T-cell (primary cell): ENCODE measurements at places on chromosomes 6 and 20. TPM values are rescaled to one million over a fixed set of nuclear protein-coding genes. Genes with fewer than 3 reads are reported as not detected.

GRCh38 chr20:62476056-62476838 lies 452 bp upstream of the GATA5 start:
- DNase-seq = no peak
- H3K4me1 ChIP-seq = no peaks in the 10 kb centered on the region
- no peak overlapping the region for H3K27ac ChIP-seq
- no peak overlapping the region for H3K4me3 ChIP-seq
- H3K27me3 ChIP-seq = peaks cover 87% of the 10 kb centered on the region

- no peaks in the 10 kb centered on the region for H3K27me3 ChIP-seq
Measured at GRCh38 chr6:42846505-42846904, 32.9 kb upstream of the RPL7L1 start.

- no peaks in the 10 kb centered on the region for H3K27me3 ChIP-seq
- DNase-seq = no peak
- no peak overlapping the region for H3K4me3 ChIP-seq
- H3K27ac ChIP-seq = no peak overlapping the region
Measured at GRCh38 chr6:100022847-100023246, 28.8 kb upstream of the MCHR2 start.

The BPIFB4 gene
- total RNA-seq = not detected

DNA sequence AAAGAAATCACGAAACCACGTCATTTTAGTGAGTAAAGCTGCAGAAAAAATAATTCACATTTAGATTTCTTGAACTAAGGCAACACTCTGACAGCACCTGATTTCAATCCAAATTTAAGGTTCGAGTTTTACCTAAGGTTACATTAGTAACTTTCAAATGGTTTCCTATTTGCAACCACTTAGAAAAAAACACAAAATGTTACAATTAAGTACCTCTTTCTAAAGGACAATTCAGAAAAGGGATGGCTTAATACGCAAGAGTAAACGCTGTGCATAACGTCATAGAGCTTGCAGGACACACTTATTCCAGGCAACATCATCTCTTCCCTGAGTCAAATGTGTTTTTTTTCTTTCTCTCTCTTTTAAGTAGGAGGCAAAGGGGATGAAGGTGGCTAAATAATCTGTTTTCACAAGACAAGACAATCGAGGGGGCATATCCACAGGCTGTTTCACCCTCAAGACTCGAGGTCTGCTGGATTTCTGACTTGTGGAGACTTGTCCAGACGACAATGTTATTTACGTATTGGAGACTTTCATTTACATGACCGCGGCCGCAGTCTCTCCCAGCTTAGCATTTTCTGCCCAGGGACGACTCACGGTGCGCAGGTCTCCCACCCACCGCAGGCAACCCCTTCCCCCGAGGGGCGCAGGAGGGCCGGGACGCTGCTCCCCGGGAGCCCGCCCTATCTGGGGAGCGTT lies 86.0 kb downstream of the SESN1 start:
- DNase-seq = no peak
- H3K4me3 ChIP-seq = peak overlapping the region; percentile 97
- H3K27me3 ChIP-seq = no peaks in the 10 kb centered on the region
- peaks cover 17% of the 10 kb centered on the region for H3K4me1 ChIP-seq
- H3K27ac ChIP-seq = peak overlapping the region; percentile 85
- no peaks in the 10 kb centered on the region for H3K36me3 ChIP-seq

GRCh38 chr6:118812970-118813369 lies 81.0 kb upstream of the ASF1A start:
- no peaks in the 10 kb centered on the region for H3K27me3 ChIP-seq
- peak overlapping the region; percentile 45 for H3K27ac ChIP-seq
- DNase-seq = no peak
- no peak overlapping the region for H3K4me3 ChIP-seq
- peaks cover 2% of the 10 kb centered on the region for H3K36me3 ChIP-seq
- peaks cover 18% of the 10 kb centered on the region for H3K4me1 ChIP-seq

The DOK5 gene
- total RNA-seq = not detected

DNA sequence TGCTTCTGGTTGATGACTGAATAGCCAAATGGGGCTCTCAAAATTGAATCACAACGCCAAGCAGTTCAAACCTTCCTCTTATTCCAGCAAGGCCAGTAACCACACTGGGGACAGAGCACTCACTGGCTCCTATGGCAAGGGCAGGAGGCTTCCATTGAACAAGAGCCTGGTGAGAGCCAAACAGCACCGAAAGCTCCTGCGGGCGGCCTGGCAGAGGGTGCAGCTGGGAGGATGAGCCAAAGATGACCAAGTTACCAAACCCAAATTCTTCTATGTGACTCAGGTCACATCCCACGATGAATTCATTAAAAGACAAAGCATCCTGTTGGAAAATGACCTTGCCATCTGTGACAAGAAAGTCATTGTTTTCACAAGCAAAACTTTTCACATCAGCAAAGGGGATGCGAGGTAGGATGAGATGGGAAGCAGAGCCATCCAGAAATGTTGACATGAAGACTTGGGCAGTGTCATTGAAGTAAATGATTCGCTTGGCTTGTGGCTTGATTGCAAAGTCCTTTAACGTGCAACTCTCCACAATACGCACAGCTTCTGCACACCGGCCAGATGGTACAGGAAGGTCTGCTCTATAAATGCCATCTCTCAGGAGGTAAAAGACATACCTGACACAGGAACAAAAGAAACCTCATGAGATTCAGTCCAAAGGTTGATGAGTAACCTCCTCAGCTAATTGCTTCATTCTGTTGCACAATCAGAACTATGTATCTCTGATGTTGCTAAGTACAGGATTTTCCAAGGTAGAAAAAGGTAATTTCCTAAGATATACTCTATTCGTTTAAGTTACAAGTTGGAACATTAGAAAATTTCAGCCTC lies 36.3 kb downstream of the ROS1 start:
- H3K27ac ChIP-seq = no peak overlapping the region
- H3K4me3 ChIP-seq = no peak overlapping the region
- no peaks in the 10 kb centered on the region for H3K4me1 ChIP-seq
